ENCODE measurements at places on chromosomes 7 and 10.

- DNase-seq = no peak
Observed at GRCh38 chr7:66930341-66930740, 9.3 kb downstream of the TMEM248 start.

- DNase-seq = no peak
Observed at GRCh38 chr7:101916041-101916800, 98.8 kb downstream of the CUX1 start.

DNA sequence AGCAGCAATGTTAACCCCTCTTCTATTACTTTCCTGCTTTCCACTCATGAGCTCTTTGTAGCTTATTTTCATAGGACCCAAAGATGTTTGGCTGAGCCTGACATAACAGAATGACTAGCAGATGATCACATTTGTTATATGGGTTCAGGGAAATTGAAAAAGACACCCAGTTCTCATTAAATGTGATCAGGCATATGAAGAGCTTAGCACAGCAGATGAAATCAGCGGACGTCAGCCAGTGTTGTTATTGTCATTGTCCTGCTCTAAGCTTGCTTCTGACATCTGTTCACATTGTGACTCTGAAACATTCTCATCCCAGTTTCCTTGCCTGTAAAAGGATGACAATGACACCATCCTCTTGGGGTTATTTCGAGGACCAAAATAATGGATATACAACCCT is 43.5 kb downstream of the FAM241B start:
- DNase-seq = no peak

DNA sequence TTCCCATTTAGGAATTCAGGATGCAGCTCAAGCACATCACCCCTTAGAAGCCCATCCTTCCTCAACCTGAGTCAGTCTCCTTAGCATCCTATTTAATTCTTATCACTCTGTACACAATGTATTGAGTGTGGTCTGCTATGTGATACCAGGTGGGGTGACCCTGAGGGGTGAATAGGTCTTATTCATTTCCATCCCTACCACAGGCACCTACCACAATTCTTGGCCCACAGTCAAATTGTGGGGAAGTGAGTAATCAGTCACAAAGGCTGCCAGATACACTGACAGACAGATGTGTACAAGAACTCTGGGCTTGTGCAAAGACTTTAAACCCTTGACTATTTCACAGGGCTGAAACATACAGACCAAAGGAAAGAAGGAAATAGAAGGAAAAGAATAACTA is 560.5 kb downstream of the PARD3 start:
- DNase-seq = no peak
